ENCODE measurements at places on chromosomes 11 and 22.

GRCh38 chr11:46247659-46248058 lies 29.8 kb upstream of the CREB3L1 start:
- no peak for DNase-seq

DNA sequence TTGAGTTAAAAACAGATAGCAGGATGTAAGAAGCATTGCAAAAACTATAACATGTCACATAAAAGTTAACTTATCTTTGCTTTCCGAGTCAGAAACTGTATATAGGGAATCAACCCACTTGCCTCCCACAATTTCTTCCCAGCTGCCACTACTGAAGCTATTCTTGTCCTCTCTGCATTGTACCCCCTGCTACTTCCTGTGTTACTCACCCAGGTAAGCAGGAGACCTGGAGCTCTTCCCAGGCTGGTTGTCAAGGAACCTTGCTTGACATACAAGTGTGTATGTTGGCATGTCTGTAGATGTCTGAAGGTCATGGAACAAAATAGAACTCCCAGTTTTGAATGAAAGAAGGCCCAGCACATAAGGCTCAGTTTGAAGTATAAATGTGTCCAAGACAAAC lies 74.3 kb upstream of the LRRC4C start:
- no peak for DNase-seq

GRCh38 chr11:61535998-61536675 lies 27.6 kb downstream of the LRRC10B start:
- DNase-seq, result no peak

GRCh38 chr11:128335729-128336128 lies 251.6 kb downstream of the ETS1 start:
- no peak for DNase-seq

- DNase-seq, result no peak
Observed at GRCh38 chr22:29184849-29185490, 20.7 kb upstream of the EMID1 start.

DNA sequence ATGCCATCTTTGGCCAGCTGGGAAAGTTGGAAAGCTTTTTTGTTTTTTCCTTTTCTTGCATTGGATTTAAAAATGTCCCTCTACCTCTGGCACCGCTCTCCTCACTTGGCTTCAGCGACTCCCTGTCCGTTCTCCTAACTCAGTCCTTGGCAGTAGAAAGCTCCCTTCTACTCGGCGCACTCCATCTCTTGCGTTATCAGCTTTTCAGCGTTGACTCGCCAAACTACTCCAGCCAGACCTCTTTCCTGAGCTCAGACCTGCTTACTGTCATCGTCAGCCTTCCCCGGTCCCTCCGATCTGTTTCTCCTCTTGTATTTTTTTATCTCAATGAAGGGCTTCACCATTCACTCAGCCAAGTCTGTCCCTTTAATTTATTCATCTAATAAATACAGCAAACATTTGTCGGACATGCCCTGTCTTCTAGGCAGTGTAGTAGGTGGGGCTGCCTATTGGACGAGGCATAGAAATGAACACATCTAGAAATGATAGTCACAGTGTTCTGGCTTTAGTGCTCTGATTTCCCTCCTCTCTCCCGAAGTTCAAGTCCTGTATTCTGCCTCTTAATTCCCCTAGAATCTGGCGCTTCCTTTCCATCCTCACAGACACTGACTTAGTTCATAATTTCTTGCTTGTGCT lies 839 bp downstream of the CEP164 start:
- no peak for DNase-seq

- DNase-seq, result no peak
Observed at GRCh38 chr11:107041088-107041444, 22.8 kb upstream of the GUCY1A2 start.

DNA sequence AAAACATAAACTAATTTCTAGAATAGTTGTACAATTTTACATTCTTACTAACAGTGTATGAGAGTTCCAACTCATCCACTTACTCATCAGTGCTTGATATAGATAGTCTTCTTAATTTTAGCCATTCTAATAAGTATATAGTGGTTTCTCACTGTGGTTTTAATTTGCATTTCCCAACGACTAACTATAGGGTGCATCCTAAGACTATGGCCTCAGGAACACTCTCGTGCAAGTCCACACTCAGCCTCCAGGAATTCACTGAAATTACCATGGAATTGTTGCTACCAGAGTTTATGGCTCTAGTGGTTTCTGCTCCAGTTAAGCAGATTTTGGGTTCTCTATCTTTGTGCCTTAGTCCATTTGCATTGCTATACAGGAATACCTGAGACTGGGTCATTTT lies 60.1 kb upstream of the GUCY1A2 start:
- no peak for DNase-seq

GRCh38 chr22:38864361-38865191 lies 7.4 kb downstream of the CBX6 start:
- DNase-seq, result no peak

All from H54 (cell line).